ENCODE measurements at places on chromosomes 13 and 19. TPM values are rescaled to one million over a fixed set of nuclear protein-coding genes. Genes with fewer than 3 reads are reported as not detected.

NLRP11 gene
- total RNA-seq, result 0.17 TPM

GRK1 gene
- total RNA-seq, result not detected

NKG7 gene
- total RNA-seq, result 7.4 TPM

TFDP1 gene
- total RNA-seq, result 53.4 TPM

UBE2L5 gene
- not detected for total RNA-seq

KLK12 gene
- total RNA-seq, result 0.78 TPM

ZNF45 gene
- total RNA-seq, result 17.6 TPM

ZNF567 gene
- total RNA-seq, result 6.1 TPM

FGF21 gene
- total RNA-seq, result not detected

HNRNPL gene
- total RNA-seq, result 284 TPM

CDX2 gene
- 0.17 TPM for total RNA-seq

SYCN gene
- total RNA-seq, result 1.1 TPM

KLF5 gene
- total RNA-seq, result 164 TPM

VSIG10L gene
- 11.3 TPM for total RNA-seq

- DNase-seq, result no peak
Measured at GRCh38 chr13:23995283-23996073, 98.2 kb upstream of the C1QTNF9B start.

DNA sequence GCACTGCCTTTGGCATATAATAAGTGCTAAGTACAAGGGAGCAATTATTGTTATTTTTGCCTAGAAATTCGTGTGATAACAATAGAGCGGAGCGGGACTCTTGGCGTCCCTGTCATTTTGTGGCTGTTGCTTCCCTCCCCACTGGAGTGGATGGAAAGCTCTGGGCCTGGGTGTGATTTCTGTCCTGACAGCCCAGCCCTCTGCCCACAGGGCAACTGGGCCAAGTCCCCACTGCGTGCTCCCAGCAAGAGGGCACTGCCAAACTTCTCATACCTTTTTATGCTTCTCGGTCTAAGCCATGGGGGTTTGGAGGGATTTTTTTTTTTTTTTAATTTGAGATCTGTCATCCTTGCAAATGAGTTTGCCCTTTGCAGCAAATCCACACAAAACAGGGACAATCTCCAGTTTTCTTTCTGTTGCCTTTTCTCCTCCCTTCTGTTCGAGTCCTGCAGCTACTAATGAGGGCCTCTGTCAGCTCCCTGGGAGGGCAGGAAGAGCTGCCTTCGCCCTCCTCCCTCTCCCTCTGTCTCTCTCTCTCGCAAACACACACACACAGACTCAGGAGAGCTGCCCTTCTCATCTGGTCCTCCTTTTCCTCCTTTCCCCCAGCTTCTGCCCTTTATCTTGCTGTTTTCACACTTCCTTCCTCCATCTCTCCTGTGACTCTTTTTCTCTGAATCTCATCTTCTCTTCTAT, 103.9 kb downstream of the DNAJC15 start:
- DNase-seq, result no peak

- peak; percentile 45 for DNase-seq
Measured at GRCh38 chr13:19845758-19846157, 17.7 kb downstream of the ZMYM5 start.

DNA sequence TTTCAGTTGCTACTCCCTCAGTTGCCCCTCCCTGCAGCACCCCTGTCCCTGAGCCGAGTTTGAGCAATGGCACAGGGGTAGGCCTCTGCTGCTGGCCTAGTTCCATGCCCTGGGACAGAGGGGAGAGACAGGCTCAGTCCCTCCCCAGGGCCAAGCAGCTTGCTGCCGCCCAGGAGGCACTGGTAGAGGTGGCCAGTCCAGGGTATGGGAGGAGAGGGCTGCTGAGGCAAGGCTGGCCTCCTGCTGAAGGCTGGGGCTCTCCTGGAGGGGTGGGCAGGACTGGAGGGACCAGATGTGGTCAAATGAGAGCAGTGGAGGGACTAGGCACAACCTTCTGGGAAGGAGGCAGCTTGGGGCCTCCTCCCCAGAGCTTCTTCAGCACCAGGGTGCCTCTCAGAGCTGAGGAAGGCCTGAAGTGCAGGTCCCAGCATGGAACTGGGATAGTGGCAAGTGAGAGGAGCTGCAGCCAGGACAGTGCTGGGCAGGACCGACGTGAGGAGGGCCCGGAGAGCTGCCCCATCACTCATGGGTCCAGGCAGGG, 29.8 kb upstream of the VSTM2B start:
- no peak for DNase-seq

DNA sequence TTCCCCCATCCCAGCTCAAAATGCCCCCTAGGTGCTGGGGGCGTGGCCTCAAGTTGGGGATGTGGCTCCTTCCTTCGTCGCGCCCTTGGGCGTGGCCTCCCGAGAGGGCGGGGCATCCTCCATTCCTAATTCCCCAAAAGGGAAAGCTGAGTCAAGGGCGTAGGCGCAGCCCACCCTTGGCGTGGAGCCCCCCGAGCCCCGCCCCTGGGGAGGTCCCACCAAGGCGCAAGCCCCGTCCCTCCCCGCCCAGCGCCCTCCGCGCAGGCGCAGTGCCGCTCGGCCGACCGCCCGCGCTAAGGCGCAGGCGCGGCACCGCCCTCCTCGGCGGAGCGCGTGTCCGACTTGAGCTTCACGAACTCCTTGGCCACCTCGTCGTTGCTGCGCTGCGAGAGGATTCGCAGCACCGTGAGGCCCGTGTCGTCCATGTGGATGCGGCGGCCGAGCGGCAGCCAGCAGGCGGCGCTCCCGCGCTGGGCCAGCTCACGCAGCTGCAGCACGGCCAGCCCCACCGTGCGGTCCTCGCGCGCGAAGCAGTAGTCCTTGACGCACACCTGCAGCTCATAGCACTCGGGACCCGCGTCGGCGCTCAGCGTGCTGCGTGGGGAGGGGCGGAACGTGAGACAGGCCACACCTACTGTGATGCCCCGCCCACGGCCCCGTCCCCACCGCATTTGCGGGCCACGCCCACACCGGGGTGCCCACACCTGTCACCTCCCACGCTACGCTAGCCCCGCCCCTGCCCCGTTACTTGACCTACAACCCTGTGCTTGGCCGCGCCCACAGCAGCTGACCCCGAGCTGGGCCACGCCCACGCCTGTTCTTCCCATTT, 50.5 kb downstream of the COLGALT1 start:
- peak; percentile 56 for DNase-seq

DNA sequence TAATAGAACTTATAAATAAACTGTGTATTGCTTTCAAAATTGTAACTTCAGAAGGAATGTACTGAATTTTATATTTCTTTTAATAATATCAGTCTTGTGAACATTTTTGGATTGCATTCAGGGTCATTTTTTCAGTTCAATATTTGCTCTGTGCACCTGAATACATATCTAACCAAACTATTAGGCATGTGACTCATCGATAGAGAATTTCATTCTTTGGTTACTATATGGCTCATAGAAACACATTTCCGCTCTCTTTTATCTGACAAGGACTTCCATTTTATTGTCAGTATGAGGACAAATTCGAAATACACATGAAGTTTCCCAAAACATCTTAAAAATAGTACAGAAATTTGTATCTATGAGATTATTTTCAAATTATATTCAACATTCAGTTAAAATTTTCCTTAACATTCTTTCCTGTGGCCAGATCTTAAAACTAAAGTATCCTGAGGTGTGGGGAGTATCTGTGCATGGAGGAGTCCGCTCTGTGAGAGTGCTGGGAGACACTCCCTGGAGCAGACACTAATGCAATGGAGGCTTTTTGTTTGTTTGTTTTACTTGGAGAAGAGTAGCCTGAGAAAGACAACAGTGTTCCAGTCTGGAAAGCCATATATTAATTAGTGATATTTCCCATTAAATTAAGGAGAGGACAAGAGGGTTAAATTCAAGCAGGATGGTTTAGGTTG, 483.6 kb downstream of the PCDH20 start:
- no peak for DNase-seq

DNA sequence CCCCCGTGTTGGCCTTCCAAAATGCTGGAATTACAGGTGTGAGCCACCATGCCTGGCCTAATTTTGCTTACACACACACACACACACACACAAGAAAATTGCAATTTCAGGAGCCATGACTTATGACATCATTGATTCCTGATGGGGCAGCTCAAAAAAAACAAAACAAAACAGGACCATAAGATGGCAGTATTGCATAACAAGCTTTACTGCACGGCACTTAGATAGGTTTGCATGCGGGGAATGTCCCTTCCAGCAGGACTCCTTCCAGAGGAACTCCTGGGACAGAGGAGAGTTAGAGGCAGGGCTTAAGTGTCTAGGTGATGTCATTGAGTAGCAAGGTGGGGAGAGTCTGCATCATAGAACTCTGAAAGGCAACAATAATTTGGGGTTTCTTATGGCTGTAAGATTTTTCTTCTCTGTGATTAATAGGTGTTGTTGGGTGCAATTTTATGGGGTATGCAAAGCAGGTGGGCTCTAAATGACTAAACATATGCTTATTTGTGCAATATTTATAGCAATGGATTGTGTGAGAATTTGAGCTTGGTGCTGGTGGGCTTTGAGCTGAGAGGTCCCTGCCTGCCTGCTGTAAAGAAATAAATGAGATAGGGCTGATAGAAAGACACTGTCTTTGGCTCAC, 9.0 kb upstream of the ACSBG2 start:
- DNase-seq, result no peak

- DNase-seq, result no peak
Measured at GRCh38 chr13:98415326-98416070, 161.4 kb downstream of the STK24 start.

- no peak for DNase-seq
Measured at GRCh38 chr13:111626371-111627305, 306.2 kb downstream of the TEX29 start.

GRCh38 chr13:112668924-112669323, 20.9 kb upstream of the ATP11A start:
- no peak for DNase-seq

GRCh38 chr13:55567721-55568625, 1572.7 kb upstream of the PRR20A start:
- no peak for DNase-seq

DNA sequence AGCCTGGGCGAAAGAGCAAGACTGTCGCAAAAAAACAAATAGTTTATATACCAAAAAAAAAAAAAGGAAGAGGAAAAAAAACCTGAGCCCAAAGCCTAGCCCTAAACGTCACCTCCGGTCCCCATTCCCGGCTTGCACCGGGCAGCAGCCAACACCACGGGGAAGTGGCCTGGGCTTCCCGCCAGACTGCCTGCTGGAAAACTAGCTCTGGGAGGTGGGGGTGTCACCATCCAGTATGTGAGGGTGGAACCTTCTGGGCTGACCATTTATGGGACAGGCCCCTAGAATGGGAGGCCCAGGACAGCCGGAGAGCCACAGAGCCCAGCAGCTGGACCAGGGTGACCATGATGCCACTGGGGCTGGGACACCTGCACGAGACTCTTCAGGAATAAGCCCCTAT, 37.3 kb downstream of the IL12RB1 start:
- peak; percentile 87 for DNase-seq

DNA sequence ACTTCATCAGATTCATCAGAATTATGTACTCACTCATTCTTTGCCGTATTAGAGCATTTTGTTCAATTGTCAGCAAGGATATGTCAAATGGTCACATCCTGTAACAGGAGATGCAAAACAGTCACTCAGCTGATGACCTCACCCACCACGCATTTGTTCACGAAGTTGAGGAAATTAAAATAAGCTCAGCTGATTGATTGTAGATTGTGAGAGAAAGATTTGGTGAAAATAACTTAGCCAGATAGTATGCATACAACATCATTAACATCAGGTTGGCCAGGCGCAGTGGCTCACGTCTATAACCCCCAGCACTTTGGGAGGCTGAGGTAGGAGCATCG, 22.6 kb upstream of the CDC16 start:
- DNase-seq, result no peak

GRCh38 chr19:8209462-8210378, 550 bp downstream of the CERS4 start:
- DNase-seq, result no peak

DNA sequence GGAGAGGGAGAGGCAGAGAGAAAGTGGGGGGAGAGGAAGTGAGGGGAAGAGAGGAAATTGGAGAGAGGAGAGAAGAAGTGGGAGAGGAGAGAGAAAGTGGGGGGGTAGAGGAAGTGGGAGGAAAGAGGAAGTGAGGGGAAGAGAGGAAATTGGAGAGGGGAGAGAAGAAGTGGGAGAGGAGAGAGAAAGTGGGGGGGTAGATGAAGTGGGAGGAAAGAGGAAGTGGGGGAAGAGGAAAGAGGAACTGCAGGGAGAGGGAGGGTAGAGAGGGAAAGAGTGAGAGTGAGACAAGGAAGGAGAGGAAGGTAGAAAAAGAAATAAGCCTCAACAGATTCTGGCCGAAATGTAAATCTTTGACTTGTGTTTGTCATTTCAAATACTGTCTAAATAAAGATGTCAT, 146.6 kb downstream of the KLF12 start:
- no peak for DNase-seq

GRCh38 chr19:13839130-13839937, 37.6 kb upstream of the NANOS3 start:
- DNase-seq, result peak; percentile 82

DNA sequence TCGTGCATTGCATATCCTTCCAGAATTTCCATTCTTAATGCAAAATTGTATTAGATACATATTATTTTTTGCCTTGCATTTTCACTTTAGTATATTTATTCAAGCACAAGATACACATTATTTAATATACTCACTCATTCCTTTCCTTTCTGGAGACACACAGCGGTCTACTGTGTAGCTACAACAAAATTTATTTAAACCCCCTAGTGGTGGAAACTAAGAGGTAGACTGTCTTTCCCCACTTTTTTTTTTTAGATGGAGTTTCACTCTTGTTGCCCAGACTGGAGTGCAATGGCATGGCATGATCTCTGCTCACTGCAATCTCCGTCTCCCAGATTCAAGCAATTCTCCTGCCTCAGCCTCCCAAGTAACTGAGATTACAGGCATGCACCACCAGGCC, 2040.3 kb upstream of the PCDH20 start:
- DNase-seq, result no peak

GRCh38 chr13:67696775-67697174, 466.6 kb upstream of the PCDH9 start:
- DNase-seq, result no peak

- peak; percentile 96 for DNase-seq
Measured at GRCh38 chr19:55062735-55063491, at the start of gene RDH13. TSS of gene RDH13 (minus strand) at chr19:55063148. CDS start at chr19:55063032, 116 bp downstream.

- no peak for DNase-seq
Measured at GRCh38 chr19:10372690-10373089, 7.7 kb downstream of the TYK2 start.

DNA sequence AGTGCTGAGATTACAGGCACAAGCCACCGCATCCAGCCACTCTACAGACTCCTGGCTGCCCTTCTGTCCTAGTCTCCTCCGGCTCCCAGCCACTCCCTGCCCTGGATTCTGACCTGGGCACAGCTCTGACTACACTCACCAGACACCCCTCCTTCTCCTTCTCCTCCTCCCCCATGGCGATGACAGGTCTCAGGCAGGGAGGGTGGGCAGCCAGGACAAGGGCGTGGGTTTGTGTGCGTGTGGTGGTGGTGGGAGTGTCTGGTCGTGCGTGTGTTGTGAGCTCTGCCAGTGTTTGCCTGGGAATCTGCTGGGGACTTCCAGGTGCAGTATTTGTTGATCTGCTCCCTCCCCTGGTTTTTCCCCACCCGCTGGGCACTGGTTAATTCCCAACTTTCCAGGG, 3.0 kb upstream of the NCCRP1 start:
- peak; percentile 39 for DNase-seq

- DNase-seq, result no peak
Measured at GRCh38 chr13:27353166-27353583, 71.2 kb upstream of the GTF3A start.

GRCh38 chr13:68234274-68234673, 1004.1 kb upstream of the PCDH9 start:
- DNase-seq, result no peak

- DNase-seq, result peak; percentile 50
Measured at GRCh38 chr13:31927219-31927653, 104.3 kb upstream of the FRY start.

Measured in mucosa of gallbladder (tissue), 1 donor.